Thoracic aorta (tissue), 2 donors: ENCODE measurements at places on chromosomes 7 and 10. TPM values are rescaled to one million over a fixed set of nuclear protein-coding genes. Genes with fewer than 3 reads are reported as not detected.

Gene ZNF239
- 2.8 TPM for total RNA-seq

Gene LIPK
- total RNA-seq = not detected

Gene AZGP1
- total RNA-seq = not detected

Gene MOGAT3
- total RNA-seq = not detected

Gene FMC1
- total RNA-seq = 7.9 TPM

Gene PTEN
- 168 TPM for total RNA-seq

Gene HMX2
- total RNA-seq = not detected

Gene WAPL
- total RNA-seq = 52.7 TPM

Gene AMZ1
- total RNA-seq = 1.4 TPM

Gene PRR15
- total RNA-seq = 6.0 TPM

Gene TMEM176B
- 21.0 TPM for total RNA-seq

Gene EPHA1
- total RNA-seq = 0.49 TPM

Gene TMEM270
- not detected for total RNA-seq

Gene RASA4
- total RNA-seq = 42.8 TPM

Gene SPDYE2
- not detected for total RNA-seq

Gene ATP6V0A4
- total RNA-seq = not detected

Gene ZNF488
- not detected for total RNA-seq

Gene HTRA1
- total RNA-seq = 473 TPM

Gene ASIC3
- 2.0 TPM for total RNA-seq

Gene WNT16
- not detected for total RNA-seq

Gene CHAT
- total RNA-seq = not detected

Gene ABCB4
- 1.4 TPM for total RNA-seq

Gene SKIDA1
- total RNA-seq = 5.3 TPM

Gene VIPR2
- total RNA-seq = 18.3 TPM

Gene TSPAN33
- total RNA-seq = 14.1 TPM

Gene DKK1
- total RNA-seq = 3.2 TPM

Gene GIMAP5
- 55.0 TPM for total RNA-seq

Gene MNX1
- total RNA-seq = not detected

Gene EVX1
- not detected for total RNA-seq

Gene CRTAC1
- total RNA-seq = 4.3 TPM

Gene CREB5
- total RNA-seq = 49.1 TPM

Gene NUPR2
- 1.1 TPM for total RNA-seq

Gene KIF20B
- 2.0 TPM for total RNA-seq

Gene SORBS1
- total RNA-seq = 1,110 TPM

Gene MCM10
- total RNA-seq = not detected

Gene NPFFR1
- not detected for total RNA-seq

Gene CYP2C8
- total RNA-seq = not detected

Gene CPA2
- total RNA-seq = 0.41 TPM

Gene ITIH2
- not detected for total RNA-seq

Gene LGI1
- total RNA-seq = 4.7 TPM

Gene ADAM22
- 5.4 TPM for total RNA-seq

Gene OGDHL
- total RNA-seq = not detected
